C1 segment of cervical spinal cord (tissue), 14 donors: ENCODE measurements at places on chromosomes 12 and 14.
A peak's percentile ranks its signal among the peaks of the same experiment; 100 is the strongest.

DNA sequence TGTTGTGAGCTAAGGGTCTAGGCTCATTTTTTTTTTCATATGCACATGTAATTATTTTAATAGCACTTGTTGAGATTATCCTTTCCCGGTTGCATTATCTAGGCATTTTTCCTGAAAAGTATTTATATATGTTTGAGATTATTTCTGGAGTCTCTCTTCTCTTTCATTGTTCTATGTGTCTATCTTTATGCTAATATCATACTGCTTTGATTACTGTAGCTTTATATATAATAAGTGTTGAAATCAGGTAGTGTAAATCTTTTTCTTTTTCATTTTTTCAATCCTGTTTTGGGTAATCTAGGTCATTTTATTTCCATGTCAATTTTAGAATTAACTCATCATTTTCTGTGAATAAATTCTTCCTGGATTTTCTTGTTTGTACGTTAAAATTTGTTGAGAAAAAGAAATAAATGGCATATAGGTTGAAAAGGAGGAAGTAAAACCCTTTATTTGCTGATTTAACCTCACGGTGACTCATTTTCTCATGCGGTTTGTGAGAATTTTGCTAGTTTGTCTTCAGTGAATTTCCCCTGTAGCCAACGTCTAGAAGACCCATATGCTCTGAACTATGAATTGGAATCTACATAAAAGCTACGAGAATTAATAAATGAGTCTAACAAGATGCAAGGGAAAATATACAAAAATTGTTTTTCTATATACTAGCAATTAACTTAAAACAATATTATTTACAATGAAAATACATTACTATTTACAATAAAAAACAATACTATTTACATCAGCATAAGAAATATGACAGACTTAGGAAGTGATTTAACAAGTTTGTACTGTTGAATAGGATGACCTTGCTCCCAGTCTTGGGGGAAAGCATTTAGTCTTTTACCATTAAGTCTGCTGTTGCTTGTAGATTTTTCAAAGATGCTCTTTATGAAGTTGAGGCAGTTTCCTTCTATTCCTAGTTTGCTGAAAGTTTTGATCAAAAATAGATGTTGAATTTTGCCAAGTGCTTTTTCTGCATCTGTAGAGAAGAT lies 105.0 kb downstream of the SNAPC1 start:
- DNase-seq = no peak

DNA sequence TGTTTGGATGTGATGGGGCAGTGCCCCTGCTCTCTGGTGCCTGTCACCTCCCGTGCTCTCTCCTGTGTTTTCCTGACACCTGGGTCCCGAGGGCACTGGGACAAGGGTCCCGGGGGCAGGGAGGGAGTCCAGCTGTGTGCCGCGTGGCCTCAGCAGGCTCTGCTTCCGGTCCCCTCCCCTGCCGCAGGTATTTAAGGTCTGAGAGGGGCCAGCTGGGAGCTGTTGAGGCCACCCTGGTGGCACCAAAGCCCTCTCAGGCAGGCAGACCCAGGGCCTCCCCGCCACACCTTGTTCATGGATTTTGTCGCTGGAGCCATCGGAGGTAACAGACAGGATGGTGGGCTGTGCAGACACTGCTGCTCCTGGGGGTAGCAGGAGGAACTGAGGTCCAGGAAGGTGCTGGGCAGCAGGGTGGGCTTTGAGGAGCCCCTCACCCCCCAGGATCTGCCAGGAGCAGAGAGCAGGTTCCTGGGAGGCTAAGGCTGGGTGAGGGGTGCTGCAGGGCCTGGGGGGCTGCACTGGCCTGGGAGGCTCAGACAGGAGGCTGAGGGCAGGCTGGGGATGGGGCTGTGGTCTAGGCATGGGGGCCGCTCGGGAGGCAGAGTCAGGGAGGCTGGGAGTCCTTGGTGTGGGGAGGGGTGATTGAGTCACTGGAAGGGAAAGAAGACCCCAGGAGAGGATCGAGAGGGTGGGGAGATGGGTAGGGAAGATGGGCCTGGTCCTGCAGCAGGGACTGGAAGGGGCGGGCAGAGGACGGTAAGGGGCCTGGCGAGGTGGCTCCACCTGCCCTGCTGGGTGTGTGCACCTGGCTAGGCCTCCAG lies at the start of gene SLC25A47:
SLC25A47 (plus strand) TSS at position 219 of the 821 bp plus-strand sequence; CDS start at position 295, 76 bp downstream.
- no peak for DNase-seq

- no peak for DNase-seq
Measured at GRCh38 chr12:108815875-108816594, 41.3 kb downstream of the SSH1 start.

DNA sequence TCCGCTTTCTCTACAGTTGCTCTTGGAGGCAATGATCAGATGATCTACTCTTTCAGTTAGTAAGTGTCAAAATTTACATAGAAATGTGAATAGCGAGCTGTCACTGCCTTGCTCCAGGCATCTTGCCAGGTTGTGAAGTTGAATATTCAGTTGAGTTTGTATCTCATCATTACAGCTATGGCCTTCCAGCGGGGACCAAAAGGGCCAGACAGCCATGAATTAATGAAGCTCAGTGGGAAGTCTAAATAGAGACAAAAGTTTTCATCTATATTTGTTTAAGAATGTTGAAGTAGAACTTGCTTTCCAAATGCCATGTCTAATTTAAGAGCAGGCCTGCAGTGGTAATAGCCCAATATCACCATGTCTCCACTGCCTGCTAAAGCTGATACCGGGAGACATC lies 387.8 kb downstream of the FLRT2 start:
- no peak for DNase-seq

GRCh38 chr12:6201213-6201608 lies 1.0 kb downstream of the CD9 start:
- DNase-seq = no peak

DNA sequence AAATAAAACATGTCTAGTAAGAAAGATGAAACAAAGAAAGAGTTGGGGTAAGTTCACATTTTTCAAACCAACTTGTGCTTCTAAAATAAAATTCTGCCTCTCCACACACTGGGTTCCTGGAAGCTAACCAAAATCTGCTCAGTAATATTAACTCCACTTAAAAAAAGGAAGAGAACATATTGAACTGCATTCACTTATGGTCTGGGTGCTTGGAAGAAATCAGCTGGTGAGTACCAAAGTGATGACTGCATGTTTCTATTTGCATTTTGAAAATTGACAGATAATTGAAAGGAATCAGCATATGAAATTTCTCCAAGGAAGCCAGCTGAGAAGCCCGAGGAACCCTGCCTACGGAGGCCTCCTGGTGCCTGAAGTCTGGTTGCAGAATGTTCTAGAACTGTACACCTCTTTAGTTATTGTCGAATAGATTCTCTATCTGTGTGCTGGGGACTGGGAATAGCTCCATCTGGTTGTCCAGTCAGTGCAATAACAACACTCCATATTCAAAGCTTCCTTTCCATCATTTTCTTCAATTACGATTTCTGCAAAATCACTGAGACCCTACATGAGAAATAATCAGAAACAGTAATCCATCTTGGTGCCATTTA lies 836.1 kb downstream of the VRK1 start:
- no peak for DNase-seq

GRCh38 chr14:100093319-100093718 lies 28.1 kb downstream of the EVL start:
- no peak for DNase-seq

GRCh38 chr14:44035707-44036106 lies 471.4 kb downstream of the FSCB start:
- DNase-seq = no peak

DNA sequence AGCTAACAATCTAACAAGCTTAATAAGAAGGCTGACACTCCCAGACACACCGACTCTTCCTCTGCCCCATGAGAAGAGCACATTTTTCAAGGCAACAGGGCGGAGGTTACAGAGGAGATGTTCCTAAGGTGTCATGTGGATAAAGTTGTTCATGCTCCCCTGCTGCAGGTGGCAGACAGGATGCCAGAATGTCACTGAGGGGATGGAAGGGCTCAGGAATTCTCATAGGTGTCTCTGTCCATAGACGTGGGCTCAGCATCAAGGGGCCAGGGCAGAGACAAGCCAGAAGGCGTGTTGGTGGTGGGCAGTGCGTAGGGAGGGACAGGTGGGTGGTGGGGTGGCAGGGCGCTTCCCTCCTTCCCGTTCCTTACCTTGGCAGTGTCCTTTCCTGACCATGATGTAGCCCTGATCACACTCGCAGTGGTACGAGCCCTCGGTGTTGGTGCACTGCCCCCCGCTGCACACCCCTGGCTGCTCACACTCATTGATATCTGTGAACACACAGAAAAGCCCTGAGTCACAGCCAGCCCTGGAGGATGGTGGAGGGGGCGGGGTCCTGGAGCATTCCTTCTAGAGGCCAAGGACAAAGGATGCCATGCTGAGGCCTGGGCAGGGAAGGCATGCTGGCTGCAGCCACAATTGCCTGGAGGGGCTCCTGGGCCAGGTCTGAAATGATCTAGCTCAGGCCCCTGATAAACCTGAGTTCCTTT lies 23.0 kb downstream of the ISCA2 start:
- no peak for DNase-seq

GRCh38 chr12:64099397-64099796 lies 122.7 kb downstream of the KICS2 start:
- DNase-seq = no peak

DNA sequence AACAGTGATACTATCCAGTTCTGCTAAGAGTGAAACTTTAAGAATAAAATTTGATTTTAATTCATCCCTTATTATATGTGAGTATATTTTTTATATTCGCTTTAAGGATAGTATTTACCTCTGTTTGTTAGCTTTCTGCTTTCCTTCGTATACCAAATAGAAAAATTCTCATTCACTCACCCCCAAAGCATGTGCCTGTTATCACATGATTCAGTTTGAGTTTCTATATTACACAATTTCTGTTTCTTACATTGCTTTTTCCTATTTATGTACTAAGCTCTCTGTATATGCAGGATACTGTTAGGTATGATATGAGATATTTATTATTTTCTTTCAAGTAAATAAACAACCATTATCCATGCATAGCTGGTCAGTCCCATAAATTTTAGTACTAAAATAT lies 275.2 kb downstream of the FBXL14 start:
- no peak for DNase-seq

- DNase-seq = no peak
Measured at GRCh38 chr12:127174881-127175280, 1092.1 kb upstream of the TMEM132C start.

DNA sequence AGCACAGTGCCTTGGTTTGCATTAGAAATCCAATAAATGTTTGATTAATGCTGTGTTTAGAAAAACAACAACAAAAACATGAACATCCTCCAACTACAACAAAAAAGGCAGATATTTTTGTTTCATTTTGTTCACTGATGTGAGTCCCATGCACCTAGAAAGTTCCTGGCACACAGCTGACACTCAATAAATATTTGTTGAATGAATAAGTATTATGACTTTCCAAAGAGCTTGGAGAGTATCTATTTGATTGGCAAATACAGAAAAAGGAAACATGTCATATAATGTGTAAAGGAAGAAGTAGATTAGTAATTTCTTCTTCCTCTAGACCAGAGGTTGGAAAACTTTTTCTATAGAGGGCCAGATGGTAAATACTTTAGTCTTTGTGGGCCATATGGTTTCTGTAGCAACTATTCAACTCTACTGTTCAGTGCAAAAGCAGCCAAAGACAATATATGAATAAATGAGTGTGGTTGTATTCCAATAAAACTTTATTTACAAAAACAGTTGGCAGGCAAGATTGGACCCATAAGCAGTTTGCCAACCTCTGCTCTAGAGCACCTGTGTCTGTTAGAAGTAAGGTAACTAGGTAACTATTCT lies 312.3 kb upstream of the DIO2 start:
- no peak for DNase-seq

- DNase-seq = peak; percentile 33
Measured at GRCh38 chr12:120725659-120726509, at the start of gene ACADS. Gene ACADS, plus strand, starts transcription at chr12:120725826. Its CDS starts 60 bp downstream, at chr12:120725886.

GRCh38 chr12:104740668-104741067 lies 217.4 kb downstream of the SLC41A2 start:
- no peak for DNase-seq

DNA sequence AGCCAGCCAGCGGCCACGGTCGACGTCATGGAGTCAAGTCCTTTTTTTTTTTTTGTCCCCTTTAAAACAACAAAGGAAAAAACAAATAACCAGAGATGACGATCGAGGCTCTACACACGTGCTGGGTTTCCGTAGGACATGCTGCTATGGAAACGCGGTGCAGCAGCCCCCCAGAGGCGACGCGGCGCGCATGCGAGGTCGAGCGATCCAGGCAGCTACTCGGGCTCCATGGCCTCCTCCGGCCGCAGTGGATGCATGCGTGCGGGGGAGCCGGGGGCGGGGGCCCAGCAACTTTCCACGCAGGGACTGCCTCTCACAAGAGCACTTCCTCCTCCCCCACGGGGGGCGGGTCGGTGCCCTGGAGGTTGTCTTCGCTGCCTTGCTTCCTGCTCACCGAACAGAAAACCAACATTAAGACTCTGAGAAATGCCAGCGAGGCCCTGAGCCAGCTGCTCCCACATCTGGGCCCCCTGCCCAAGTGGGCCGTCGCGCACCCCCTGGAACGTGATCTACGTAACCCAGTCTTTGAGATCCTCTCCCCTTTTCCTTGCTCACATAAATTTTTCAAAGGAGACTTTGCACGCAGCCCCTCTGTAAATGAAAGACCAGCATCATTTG lies 30.7 kb downstream of the P2RX4 start:
- peak; percentile 10 for DNase-seq

DNA sequence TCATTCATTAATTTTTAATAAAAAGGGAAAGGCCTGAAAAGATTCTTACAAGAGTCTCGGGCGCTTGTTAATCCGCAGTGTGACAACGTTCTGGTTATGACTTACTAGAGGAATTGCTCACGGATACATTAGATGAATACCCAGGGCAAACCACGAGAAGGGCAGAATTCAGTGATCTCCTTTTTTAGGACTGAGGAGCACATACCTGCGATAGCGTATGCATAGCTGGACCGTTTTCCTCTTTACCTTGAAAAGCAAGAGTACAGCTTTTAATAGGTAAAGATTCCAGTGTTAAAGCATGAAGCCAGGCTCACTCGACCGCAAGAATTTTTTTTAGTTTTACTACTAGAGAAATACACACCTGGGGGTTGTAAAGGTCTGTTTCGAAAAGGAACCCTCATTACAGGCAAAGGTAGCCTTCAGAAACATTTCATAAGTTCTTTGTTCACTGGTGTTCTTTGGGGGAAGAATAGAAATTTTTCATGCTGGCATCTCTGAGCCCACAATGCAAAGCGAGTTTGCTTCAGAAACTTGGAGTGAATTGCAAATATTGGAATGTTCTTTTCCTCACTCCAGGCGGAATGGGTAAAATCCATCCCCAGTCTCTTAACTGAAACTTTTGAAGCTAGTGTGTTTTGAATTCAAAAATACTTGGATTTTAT lies 953 bp downstream of the MAPK1IP1L start:
- DNase-seq = no peak

- DNase-seq = no peak
Measured at GRCh38 chr14:32985866-32986265, 47.2 kb downstream of the NPAS3 start.

DNA sequence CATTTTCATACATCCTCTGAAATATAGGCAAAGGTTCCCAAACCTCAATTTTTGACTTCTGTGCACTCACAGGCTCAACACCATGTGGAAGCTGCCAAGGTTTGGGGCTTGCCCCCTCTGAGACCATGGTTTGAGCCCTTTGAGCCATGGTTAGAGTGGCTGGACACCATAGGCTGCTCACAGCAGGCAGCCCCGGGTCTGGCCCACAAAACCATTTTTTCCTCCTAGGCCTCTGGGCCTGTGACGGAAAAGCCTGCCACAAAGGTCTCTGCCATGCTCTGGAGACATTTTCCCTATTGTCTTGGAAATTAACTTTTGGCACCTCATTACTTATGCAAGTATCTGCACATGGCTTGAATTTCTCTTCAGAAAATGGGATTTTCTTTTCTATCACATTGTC lies 1113.2 kb upstream of the ATXN7L3B start:
- DNase-seq = no peak
